ENCODE measurements at places on chromosomes 2 and 18.

DNA sequence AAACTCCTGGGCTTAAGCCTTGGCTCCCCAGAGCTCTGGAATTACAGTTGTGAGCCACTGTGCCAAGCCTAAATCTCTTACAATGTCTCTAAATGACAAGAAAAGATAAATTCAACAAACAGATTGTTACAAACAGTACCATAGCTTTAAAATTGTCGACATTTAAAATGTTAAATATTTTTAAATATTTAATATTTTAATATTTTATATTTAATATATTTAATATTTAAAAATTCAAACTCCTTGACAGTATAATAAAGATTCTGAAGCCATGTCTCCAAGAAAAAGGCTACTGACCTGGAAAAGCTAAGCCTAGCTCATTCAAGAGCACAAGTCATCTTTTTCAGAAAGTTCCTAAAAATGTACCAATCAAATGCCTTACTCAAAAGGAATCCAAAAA is 75.3 kb downstream of the INPP5D start:
- DNase-seq = no peak

DNA sequence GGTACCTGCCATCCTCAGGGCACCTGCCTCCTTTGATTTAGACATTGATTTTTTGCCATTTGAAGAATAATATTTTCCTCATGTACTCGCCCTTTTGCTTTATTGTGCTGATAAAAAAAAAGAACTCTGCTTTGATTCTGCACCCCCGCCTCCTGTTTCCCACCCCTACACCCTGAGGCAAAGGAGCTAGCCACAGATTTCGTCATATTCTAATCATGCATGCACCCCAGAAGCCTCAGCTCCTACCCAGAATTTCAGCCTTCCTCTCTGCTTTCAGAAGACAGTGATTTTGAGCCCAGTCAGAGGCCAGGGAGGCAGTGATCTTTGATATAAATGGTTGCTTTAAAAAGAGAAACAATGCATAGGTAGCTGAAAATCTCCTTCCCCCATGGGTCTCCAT is 329.0 kb downstream of the PTPRM start:
- DNase-seq = no peak

GRCh38 chr18:54440292-54440691 is 82.6 kb downstream of the C18orf54 start:
- DNase-seq = no peak

- DNase-seq = no peak
Measured at GRCh38 chr2:110946902-110947301, 173.8 kb upstream of the BCL2L11 start.

DNA sequence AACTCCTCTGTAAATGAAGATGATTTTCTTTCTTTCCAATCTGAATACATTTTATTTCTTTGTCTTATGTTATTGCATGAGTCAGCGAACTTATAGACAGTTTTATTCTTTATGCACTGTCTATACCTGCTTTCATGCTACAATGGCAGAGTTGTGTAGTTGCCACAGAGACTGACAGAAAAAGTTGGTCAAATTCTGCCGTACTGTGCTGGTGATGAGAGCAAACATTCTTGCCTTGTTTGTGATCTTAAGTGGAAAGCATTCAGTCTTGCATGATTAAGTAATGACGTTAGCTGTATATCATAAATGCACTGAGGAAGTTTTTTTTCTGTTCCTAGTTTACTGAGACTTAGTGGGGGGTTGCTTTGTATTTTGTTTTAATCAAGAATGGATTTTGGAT is 32.9 kb downstream of the ZC3H15 start:
- DNase-seq = no peak

GRCh38 chr2:147182260-147182659 is 662.6 kb upstream of the ACVR2A start:
- no peak for DNase-seq

DNA sequence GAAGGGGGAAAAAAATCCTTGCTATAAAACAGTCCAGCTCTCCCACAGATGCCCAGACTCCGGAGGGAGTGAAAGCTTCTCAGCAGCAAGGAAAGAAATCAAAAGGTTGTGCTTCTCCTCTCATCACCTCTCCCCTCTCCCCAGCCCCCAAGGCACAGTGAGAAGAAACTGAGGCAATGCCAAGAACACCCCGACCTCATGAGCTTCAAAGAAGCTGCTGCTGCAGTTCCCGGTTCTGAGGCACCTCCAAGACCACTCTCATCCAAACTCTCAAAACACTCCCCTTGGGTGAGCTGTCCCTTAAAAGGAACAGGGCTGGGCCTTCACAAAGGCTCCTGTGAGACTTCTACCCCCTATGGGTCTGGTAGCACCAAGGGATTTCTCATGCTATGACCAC is 62.0 kb upstream of the KLF7 start:
- no peak for DNase-seq

DNA sequence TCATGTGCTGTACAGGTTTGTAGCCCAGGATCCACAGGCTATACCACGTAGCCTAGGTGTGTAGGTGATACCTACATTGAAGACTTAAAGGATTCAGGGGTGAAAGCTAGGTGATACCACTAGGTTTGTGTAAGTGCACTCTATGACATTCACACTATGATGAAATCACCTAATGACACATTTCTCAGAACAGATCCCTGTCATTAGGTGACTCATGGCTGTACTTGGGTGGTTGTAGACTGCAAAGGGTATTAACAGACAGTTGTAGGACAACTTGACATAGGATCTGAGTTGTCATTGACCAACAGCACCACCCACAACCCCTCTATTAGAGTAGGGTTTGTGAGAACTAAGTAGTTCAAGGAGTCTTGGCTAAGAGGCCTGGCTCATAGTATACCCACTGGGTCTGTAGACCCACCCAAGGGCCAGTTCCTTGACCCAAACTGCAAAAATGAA is 27.7 kb upstream of the SMCHD1 start:
- no peak for DNase-seq

GRCh38 chr2:159066541-159067156 is 98.2 kb downstream of the TANC1 start:
- DNase-seq = no peak

- no peak for DNase-seq
Measured at GRCh38 chr2:197996583-197996982, 192.2 kb downstream of the PLCL1 start.

- DNase-seq = no peak
Measured at GRCh38 chr18:14092625-14093306, 39.5 kb downstream of the ZNF519 start.

DNA sequence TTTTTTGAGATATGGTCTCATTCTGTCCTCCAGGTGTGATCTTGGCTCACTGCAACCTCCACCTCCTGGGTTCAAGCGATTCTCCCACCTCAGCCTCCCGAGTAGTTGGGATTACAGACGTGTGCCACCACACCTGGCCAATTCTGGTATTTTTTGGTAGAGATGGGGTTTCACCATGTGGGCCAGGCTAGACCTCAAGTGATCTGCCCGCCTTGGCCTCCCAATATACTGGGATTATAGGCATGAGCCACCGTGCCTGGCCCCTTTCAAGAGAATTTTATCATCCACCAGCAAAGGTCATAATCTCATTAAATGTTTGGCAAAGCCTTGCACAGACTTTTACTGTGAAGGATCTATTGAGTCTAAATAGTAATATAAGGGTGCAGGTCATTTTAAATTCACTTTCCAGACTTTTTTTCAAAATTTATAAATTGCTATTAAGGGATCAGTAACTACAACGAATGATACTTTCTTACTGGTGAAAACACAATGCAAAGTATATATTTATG is 2.5 kb downstream of the HADHA start:
- no peak for DNase-seq

GRCh38 chr2:149375801-149376361 is 45.5 kb downstream of the LYPD6 start:
- no peak for DNase-seq

DNA sequence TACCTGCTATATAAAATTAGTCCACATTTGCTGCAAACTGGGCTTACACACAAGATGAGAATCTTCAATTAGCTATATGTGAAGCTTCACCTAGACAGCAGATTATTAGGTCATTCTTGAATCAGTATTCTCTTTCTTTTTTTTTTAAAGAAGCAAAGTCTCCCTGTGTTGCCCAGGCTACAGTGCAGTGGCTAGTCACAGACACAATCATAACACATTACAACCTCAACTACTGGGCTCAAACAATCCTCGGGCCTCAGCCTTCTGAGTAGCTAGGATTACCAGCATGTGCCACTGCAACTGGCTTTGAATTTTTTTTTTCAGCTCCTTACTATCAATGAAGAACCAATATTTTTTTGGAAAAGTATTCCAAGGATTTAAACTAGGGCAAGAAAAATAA is 30.5 kb downstream of the OLA1 start:
- no peak for DNase-seq

DNA sequence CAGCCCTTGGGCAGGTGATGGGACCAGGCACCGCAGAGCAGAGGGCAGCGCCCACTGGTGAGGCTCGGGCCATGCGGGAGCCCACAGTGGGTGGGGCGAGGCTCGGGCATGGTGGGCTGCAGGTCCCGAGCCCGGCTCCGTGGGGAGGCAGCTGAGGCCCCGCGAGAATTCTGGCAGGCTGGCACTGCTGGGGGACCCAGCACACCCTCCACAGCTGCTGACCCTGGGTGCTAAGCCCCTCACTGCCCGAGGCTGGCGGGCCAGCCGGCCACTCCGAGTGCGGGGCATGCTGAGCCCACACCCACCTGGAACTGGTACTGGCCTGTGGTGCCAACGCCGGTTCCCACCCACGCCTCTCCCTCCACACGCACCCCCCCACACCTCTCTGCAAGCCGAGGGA is 29.7 kb upstream of the COL3A1 start:
- DNase-seq = no peak

DNA sequence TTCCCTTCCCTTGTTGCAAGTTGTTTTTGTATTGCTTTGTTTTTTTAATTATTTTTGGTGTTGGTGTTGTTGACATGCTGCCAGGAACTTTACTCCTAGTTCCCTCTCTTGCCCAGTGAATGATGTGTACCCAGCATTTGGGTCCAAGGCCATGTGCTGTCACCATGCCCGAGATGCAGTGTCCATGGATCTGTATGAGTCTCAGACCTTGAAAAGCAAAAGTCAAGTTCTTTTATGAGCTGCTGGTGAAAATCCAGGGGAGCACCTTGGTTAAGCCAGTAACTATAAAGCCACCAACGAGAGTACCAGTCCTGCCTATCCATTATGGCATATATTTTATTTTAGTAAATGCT is 236.4 kb downstream of the BCL11A start:
- DNase-seq = no peak

DNA sequence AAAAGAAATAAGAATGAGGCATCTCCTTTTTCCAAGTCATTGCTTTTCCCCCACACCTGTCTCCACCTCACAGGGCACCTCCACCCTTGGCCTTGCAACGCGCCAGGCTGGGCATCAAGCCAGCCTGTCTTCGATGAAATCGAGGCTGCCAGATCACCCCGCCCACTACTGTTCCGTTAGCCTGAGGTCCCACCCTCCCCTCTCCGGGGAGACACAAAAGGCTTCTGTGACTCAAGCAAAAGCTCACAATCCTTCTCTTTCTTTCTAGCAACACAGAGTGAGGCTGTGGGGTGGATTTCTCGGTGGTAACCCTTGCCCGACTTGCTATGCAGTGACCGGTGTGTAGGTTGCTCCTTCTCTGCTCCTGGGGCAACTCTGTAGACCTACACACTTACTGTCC is 9.9 kb downstream of the TNP1 start:
- no peak for DNase-seq

DNA sequence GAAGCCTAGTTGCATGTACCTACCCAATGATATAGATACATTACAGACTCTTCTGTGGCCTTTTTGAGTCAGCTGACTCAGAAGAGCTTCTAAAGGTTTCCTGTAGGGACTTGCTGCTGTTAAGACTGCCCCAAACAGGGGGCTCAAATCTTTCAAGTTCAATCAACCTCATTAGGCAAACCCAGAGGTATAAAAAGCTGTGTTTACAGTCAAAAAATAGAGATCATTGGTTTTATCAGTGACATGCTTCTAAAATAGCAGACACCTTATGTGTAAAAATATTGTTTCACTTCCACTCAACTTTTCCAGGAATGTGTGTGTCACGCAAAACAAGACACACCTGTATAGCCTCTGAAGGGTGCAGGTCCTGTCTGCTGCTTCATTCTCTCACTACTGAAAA is 624.3 kb upstream of the FANCL start:
- DNase-seq = no peak

DNA sequence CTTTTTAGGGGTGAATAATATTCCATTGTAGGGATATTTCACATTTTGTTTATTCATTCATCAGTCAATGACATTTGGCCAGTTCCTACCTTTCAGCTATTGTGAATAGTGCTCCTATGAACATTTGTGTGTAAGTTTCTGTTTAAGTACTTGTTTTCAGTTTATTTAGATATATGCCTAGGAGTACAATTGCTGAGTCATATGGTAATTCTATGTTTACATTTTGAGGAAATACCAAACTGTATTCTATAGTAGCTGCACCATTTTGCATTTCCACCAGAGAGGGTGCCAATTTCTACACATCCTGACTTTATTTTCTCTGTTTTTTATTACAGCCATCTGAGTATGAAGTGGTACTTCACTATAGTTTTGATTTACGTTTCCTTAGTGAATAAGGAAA is 54.4 kb upstream of the ZNF236 start:
- no peak for DNase-seq

All from ecto neural progenitor cell (in vitro differentiated cells).